Lower leg skin (tissue), 4 donors: ENCODE measurements at places on chromosomes 7 and 10. TPM values are rescaled to one million over a fixed set of nuclear protein-coding genes. Genes with fewer than 3 reads are reported as not detected.

Gene MBLAC1
- 1.6 TPM for total RNA-seq

Gene SMO
- 9.7 TPM for total RNA-seq

Gene PRKAR1B
- total RNA-seq = 16.9 TPM

Gene NUDT13
- 1.3 TPM for total RNA-seq

Gene GPR37
- 3.9 TPM for total RNA-seq

Gene ADIRF
- total RNA-seq = 77.4 TPM

Gene CH25H
- total RNA-seq = 2.8 TPM
